Left ventricle myocardium inferior (tissue), 1 donor: ENCODE measurements at places on chromosomes 11 and 22. TPM values are rescaled to one million over a fixed set of nuclear protein-coding genes. Genes with fewer than 3 reads are reported as not detected.

- no peak for DNase-seq
Observed at GRCh38 chr11:132782102-132782501, 750.2 kb downstream of the OPCML start.

- DNase-seq: no peak
Observed at GRCh38 chr22:41801886-41802285, 1.4 kb downstream of the CCDC134 start.

DNA sequence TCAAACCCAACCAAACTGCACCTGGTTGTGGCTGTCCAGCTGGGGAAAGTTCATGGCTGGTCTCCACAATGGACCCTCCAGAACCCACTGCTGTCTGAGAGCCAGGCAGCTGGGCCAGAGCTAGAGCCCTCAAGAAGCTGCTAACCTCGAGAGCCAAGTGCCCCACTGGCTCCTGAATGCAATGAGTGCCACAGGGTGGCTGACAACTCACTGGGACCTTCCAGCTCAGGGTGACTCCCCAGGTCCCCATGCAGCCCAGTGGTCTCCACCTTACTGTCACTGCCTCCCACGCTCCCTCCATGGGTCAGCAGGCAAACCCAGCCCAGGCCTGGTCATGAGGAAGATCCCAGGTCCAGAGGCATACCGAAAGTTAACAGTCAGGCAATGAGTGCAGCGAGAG is 8.0 kb upstream of the CHST1 start:
- no peak for DNase-seq

DNA sequence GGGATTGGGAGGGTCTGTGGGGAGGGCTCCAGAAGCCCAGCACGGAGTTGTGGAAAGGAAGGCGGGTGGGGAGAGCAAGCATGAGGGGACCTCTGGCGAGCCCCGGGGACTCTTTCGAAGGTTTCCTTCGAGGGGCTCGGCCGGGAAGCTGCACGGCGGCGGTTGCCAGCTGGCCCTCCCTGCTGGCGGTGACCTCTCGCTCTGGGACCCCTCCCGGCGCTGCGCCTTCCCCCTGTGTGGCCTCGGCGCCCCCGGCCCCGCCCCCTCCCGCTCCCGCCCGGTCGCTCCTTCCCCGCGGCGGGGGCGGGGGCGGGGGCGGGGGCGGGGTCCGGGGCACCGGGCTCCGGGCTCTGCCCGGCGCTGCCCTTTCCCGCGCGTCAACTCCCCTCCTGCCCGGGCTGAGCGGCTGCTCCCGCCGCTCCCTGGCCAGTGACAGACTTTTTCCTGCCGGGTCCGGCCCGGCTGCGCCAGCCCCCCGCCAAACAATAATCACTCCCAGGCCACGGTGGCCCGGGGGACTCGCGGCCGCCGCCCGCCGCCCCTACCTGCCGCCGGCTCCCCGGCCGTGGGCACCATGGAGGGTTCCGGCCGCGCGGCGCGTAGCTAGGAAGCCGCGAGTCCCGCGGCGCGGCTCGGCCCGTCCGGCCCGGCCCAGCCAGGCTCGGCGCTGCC is 941 bp downstream of the CLCF1 start:
- DNase-seq: no peak

- no peak for DNase-seq
Observed at GRCh38 chr22:35116817-35117216, 50.9 kb downstream of the ISX start.

DNA sequence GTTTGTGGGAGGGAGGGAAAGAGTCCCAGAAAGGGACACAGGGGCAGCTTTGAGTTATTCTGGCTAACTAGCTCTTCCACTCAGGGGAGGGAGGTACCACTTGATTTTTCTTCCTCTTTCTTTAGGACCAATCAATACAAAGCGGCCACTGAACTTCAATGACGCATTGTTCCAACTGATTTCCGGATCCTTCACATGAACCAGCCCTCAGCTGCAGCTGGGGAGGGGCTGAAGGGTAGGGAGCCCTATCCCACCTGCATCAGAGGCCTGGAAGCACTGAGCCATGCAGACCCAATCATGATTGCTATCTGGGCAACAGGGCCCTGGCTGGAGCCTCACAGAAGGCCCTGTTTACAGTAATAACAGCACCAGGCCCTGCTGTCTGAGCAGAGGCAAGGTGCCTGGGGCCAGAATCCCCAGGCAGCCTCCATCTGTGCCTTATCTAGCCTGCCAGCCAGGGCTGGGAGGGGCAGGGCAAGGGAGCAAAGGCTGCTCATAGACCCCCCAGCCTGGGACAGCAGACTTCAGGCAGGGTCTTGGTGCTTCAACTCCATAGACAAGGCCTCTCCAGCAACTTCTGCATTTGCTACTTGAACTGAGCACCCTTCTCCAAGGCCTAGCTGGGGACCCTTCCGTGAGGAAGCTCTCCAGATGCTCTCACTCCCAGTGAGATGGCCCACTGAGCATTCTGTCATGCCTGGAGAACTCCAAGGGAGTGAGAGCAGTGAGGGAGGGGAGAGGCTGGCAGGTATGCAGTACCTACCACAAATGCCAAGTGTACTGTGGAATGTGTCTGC is 22.5 kb downstream of the CLPB start:
- DNase-seq: no peak

DNA sequence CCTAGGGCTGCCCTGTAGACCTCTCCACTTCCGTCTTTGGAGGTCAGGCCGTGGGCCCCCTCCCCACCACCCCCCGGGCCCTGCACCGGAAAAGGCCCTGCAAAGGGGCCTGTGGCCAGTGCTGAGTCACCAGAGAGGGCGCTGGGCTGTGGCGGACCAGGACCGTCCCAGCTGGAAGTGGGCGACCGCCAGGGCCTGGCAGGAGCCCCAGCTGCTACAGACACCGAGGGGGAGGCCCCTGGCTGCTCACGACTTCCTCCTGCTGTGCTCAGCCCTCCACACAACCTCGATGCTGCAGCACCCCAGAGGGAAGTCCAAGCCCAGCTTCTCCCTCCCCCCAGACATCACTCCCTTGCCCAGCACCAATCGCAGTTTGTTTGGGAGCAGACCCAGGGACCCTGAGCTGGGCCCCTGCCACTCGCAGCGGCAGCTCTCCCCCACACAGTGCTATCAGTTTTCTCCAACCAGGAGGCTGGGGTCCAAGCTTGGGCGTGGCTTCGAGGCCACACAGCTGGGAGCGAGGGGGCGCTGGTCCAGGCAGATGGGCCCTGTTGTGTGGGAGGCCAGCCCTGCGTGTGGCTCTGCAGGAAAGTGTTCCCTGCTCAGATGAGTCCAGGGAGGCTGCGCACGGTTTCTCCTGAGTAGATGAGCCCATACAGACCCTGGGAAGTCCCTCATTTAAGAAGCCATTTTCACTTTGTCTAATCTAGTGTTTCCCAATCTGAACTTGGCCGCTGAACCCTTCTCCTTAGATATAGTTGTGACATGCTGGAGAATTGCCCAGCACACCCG is 5.6 kb upstream of the SH3BP1 start:
- peak; percentile 90 for DNase-seq

DNA sequence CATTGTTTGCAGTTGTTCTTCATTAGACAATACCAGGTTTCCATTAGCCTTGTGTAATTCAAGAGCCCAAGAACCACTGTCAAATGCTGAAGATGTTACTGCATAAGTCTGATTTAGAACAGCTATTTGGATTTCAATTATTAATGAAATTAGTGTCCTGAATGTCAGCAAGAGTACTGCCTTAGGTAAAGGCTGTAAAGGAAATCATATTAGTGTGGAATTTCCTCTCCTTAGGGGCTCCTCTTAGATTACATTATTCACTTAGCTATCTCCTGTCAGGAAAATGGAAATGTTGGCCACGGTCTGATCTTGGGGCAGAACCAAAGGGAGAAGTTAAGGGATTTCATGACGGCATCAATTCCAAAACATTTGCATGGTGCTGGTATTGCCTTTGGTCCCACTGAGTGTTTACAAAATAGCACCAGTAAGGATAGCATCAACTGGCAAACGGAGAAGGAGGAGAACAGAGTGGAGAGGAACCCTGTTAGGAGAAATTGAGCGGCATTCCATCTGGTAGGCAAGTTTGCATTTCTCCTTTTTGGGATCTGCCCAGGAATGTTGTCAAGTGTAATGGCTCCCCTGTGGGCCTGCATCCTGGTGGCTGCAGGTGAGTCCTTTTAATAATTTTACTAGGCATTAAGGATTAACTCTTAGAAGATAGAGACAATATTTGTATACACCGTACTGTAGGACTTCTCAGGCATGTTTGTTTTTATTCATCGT is at the start of gene HTR3B:
Gene HTR3B, plus strand, starts transcription at position 418 of the 723 bp plus-strand sequence. Its CDS starts 138 bp downstream, at position 556.
- no peak for DNase-seq

DNA sequence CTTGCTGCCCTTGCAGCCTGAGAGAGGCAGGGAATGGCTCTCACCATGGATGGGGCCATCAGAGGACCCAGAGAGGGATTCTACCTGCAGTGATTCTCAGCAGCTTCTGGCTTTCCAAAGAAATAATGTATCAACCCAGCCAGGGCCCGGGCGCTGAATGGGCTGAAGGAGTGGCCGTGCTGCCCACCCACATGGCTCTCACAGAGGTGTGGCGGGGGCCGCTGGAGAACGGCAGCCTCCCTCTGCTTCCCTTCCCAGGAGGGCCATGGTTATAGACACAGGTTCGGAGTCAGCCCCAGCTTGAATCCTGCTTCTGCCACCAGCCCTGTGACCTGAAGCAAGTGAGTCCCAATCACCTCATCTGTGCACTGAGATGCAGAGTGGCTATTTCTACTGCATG is 82.7 kb downstream of the THAP12 start:
- DNase-seq: no peak

- peak; percentile 27 for DNase-seq
Observed at GRCh38 chr11:107018219-107018901, at the start of gene GUCY1A2. TSS of gene GUCY1A2 (minus strand) at chr11:107018476. CDS start at chr11:107018055, 421 bp downstream.

- no peak for DNase-seq
Observed at GRCh38 chr11:12900496-12900895, 108.6 kb upstream of the RASSF10 start.

DNA sequence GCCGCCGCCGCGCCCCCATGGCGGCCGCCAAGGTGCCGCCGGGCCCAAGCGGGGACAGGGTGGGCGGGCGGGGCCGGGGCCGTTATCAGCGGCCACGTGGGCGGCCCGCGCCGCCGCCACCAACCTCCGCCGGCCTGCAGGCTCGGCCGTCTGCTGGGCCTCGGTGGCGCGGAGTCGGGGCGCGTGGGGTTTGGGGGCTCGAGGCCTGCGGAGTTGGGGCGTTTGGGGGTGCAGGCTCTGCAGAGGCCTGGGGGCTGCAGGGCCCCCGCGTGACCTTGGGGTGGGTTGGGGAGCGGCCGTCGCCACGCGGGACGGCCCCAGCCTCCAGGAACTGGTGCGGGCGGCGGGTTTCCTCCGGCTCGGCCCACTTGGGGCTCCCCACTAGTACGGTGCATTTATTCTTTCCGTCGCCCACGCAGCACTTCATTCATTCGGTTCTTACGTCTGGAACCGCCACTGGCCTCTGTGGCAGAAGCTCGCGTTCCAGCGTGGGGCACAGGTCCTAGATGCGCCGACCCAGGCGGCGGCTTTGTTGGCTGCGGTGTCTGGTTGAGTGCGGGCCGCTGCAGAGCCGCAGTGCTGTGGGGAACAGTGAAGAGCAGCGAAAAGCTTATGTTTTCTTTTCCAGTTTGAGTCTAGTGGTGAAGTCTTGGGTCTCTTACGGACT is 740 bp upstream of the TRMT2A start:
- peak; percentile 30 for DNase-seq

DNA sequence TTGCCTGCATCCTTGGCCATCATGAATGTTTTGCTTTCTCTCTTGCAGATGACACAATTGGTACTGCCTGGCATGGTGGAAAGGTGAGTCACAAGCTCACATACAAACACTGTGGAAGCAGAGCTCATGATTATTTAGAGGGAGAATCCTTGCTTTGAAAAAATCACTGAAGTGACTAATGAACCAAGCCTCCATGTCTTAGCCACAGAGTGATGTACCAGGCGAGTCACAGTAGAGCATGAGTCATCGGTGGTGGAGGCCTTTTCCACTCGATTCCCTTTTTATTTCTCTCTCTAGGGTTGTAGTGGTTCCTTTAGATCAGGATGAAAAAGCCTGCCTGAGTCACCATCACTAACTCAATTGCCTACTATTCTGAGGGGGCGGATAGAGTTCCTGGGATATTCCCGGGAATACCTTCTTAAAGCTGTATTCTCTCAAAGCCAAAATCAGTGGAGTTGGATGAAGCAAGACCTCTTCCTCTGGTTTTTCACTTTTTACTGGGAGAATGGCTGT is 49.6 kb upstream of the ALKBH3 start:
- no peak for DNase-seq

- DNase-seq: no peak
Observed at GRCh38 chr11:2266586-2267305, 3.6 kb downstream of the ASCL2 start.

DNA sequence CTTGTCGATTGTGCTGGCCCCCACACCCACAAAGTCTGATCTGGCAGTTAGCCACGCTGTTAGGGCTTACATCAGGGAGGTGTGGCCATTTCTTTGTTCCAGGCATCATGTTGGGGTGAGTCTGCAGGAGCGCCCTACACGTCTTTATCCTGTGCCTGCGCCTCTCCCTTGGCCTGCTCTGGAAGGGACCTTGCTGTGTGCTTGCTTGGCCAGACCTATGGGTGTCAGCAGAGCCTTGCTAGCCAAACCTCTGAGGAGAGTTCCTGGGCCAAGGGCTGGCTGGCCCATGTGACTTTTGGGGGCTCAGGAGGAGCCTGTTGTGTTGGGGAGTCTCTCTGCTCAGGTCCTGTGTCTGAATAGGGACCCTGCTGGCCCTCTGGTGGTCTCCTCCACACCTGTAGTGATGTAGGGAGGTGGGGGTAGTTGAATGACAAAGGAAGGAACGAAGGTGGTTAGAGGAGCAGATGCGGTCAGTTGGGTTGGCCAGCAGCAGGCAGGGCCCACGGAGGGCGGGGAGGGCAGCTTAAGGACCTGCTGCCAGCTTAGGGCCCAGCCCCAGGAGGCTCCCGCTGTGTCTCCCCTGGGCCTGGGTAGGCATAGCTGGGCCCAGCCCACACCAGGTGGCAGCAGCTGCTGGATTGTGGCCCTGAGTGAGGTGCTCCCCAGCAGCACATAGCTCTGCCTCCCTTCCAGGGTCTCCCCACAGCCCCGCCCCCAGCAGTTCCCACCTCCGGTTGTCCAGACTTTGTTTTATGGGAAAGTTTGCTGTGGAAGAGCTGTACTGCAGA is 7.9 kb downstream of the PPIL2 start:
- no peak for DNase-seq

- no peak for DNase-seq
Observed at GRCh38 chr11:117300283-117300663, 9.1 kb downstream of the BACE1-AS start.

DNA sequence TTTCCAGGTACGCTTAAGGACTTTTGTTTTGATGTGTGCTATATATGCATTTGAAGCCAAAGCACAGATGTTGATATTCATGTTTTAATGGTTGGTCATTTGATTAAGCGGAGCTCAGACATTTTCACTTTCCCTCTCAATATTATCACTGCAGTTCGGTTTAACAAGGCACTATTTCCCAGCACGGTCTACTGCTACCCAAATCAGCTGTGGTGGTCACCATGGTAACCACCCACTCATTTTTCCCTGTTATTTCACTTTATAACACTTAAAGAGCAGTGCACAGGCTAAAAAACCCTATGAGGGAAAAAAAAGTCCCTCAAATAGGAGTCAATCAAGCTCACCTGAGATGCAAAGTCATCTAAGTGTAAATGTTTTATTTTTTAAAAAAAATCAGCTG is 439.6 kb upstream of the CCDC90B start:
- DNase-seq: no peak

UPK3A gene
- not detected for total RNA-seq

CDC42EP2 gene
- total RNA-seq: 11.3 TPM

KCNK4 gene
- not detected for total RNA-seq

TMEM191B gene
- total RNA-seq: 0.74 TPM

PANX2 gene
- total RNA-seq: 0.58 TPM
